ENCODE measurements at places on chromosomes 5 and 9.
A peak's percentile ranks its signal among the peaks of the same experiment; 100 is the strongest.

- no peak for ATAC-seq
Measured at GRCh38 chr9:75604661-75605060, 285.8 kb upstream of the PCSK5 start.

- ATAC-seq: no peak
Measured at GRCh38 chr5:167642181-167642580, 649.3 kb upstream of the WWC1 start.

- no peak for ATAC-seq
Measured at GRCh38 chr9:137673886-137674285, 55.1 kb downstream of the EHMT1 start.

DNA sequence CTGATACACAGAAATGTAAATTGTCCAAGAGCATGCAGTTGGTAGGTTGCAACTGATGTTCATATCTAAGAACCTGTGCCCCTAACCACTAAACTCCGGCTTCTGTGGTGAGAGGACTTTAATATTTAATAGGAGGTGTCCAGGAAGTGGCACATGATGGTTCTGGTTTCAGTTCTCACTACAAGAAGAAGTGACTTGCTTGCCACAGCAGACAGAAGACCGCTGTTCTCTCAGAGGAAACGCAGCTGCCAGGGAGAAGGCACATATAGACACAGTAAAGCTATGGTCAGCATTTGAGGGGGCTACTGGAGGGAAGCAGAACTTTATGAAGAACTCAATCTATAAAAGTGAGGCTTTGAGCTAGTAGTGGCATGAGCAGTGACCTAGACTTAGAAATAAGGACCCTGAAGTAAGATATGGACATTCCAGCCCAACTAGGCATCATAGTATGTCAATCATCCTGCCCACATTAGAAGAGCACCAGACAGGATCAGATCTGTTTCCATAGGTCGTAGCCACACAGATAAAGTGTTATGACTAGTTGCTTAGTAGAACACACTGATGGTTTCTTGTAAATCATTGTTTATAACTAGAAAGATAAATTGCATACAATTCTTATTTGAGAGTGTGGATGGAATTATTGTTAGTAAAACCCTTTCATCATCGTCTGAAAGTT lies 36.4 kb upstream of the DAB2 start:
- no peak for ATAC-seq

DNA sequence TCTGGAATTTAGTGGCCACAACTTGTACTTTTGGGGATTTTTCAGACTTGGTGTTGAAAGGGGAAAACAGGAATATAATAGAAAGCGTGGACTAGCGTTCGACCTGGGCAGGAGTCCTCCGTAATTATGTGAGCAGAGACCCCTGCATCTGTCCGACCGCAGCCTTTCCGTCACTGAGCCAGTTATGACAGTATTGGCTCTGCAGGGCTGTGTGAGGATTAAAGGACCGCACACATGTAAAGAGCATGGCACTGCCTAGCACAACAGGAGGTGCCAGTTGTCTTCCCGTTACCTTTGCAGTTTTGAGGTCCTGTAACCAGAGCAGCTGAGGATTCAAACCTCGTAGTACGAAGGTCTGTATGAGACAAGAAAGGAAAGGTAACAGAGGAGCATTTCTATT lies 1.2 kb downstream of the B4GALT7 start:
- ATAC-seq: no peak

- no peak for ATAC-seq
Measured at GRCh38 chr5:145204743-145205142, 630.4 kb downstream of the PRELID2 start.

- ATAC-seq: no peak
Measured at GRCh38 chr9:18935541-18935940, 97.5 kb downstream of the SAXO1 start.

GRCh38 chr5:42596817-42597216 lies 159.8 kb upstream of the CCDC152 start:
- ATAC-seq: no peak

DNA sequence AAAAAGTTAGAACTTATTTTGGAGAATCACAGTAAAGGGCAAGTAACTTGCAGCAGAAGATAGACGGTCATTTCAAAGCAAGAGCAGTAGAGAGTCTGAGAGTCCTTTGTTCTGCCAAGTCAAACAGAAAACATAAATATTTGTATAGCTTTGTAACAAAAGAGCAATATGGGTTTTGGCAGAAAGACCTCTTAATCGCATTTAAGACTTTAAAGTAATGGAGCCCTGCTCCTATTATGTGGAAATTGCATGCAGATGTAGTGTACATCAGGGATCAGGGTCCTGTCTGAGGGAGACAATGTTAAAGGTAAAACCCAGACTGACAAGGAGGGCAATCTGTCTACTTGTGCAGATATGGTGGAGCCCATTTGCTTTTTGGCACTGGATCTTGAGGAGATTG lies 87.2 kb downstream of the PGM5 start:
- ATAC-seq: no peak

GRCh38 chr5:64532657-64533056 lies 26.8 kb downstream of the RGS7BP start:
- no peak for ATAC-seq

- no peak for ATAC-seq
Measured at GRCh38 chr9:72627956-72628540, 106.6 kb downstream of the TMC1 start.

GRCh38 chr9:69999315-69999714 lies 44.3 kb upstream of the MAMDC2 start:
- ATAC-seq: no peak

GRCh38 chr5:150411245-150411979 lies 1.3 kb downstream of the CD74 start:
- ATAC-seq: 0 out of 3 replicates have a peak, but pooled peaks have one; percentile 5

- ATAC-seq: no peak
Measured at GRCh38 chr5:132222649-132223038, 5.0 kb downstream of the P4HA2 start.

- ATAC-seq: no peak
Measured at GRCh38 chr5:2546938-2547337, 204.5 kb downstream of the IRX2 start.

DNA sequence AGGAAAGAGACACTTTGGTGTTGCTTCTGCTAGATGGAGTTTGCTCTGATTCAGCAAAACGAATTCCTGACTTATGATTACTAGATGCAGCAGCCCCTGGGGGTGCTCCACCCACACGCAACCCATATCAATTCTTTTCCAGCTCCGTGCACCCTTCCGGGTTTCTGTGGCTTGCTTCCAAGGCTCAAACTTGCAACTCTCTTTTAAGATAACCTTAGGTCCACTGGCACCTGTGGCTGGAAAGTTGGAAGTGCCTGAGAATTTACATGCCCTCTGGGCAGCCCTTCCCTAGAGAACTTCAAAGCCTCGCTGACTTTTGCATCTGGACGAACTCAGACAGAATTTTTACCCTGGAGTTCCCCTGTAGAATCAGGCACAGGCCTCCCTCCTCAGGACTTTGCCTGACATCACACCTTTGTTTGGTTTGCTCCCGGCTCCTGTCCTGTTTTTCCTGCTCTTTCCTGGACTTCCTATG lies 224.9 kb downstream of the SNX18 start:
- no peak for ATAC-seq

- no peak for ATAC-seq
Measured at GRCh38 chr9:122131401-122132001, 28.1 kb downstream of the NDUFA8 start.

DNA sequence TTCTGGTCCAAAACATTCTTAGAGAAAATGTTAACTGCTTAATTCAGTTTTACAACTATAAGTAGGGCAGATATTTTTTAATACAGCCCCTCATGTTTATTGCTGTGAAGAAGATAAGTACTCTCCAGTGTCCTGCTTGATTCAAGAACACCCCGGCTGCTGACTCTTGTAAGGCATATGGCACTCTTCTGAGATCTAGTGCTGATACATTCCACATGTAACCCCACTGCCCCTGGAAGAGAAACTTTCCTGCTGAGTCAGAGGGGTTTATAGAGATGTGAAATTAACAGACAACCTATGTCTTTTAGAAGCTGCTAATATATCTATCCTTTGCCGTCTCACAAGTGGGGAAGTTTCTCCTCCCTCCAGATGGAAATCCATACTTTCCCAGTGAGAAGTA lies 1.0 kb upstream of the MINAR2 start:
- ATAC-seq: no peak

- peak; percentile 89 for ATAC-seq
Measured at GRCh38 chr5:52853650-52854049, 65.9 kb downstream of the ITGA1 start.

DNA sequence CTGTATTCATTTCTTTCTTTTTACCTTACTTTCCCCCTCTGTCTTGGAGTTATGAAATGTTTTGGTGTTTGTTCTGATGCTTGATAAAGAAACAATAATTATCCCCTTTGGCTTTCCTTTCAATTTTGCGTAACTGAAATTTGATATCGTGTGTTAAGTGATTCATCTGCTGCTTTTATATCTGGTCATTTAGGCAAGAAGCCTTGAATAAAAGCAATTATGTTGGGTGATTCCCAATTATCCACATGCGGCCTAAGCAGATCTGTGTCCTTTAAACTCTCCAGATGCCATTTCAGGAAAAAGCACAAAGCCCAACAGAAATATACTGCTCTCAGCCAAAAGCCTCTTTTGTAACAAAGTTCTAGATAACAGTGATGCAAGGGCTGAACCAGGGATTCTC lies 92.8 kb downstream of the TAF11L14 start:
- ATAC-seq: no peak

- ATAC-seq: peak; percentile 76
Measured at GRCh38 chr5:15717001-15717400, 217.0 kb downstream of the FBXL7 start.

- no peak for ATAC-seq
Measured at GRCh38 chr9:112831281-112831851, 59.3 kb downstream of the SLC46A2 start.

GRCh38 chr5:174521449-174521848 lies 202.9 kb upstream of the MSX2 start:
- no peak for ATAC-seq

DNA sequence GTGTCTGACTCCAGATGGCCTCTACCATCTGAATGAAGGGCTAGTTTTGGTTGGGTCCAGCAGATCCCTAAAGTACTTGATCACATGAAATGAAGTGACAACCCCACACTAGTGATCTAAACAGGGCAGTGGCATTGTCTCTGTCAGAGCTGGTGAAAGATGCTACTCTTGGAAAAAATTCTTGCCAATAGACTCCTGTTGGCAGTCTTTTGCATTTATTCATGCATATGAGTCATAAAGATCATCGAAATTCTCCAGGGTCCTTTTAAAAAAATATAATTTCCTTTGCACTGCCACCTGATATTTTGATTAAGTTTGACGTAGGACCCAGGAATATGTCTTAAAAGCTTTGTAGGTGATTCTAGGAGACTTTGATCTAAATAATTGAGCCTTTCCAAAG lies 135.1 kb upstream of the ELL2 start:
- ATAC-seq: peak; percentile 76

All from SK-N-SH treated with all-trans-retinoic acid at 6 μM for 48 hours (cell line).